Activated T-cell treated with anti-CD3 and anti-CD28 coated beads for 4 hours (primary cell): ENCODE measurements at places on chromosomes 7 and 10.

DNA sequence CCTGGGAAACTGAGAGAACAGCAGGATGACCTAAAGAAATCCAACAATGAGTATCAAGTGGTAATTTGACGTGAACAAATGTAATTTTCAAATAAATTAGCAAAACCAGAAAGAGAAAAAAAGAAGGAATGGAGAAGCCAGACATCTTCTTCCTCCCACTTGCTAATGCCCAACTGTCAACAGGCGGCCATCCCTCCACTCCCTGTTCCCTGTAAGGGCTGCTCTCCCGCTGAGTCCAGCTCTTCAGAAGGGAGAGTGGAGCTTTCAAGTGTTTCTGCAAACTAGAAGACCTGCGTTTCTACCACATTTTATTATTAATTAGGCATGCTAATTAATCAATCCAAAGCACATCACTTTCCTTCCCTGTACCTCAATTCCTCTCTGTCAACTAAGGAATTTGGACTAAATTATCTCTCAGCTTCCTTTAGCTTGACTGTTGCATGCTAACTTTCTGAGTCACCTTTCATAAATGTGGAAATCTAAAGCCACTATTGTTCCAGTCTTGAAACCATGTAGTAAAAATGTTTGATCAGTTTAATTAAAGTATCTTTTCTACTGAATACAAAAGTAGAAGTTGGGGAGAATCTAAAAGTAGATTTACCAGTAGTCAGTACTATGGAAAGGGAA lies 48.4 kb upstream of the CUL1 start:
- no peak for DNase-seq

- no peak for DNase-seq
Observed at GRCh38 chr7:83347945-83348444, 185.3 kb upstream of the PCLO start.

- no peak for DNase-seq
Observed at GRCh38 chr7:159370-160270, 32.8 kb upstream of the FAM20C start.

DNA sequence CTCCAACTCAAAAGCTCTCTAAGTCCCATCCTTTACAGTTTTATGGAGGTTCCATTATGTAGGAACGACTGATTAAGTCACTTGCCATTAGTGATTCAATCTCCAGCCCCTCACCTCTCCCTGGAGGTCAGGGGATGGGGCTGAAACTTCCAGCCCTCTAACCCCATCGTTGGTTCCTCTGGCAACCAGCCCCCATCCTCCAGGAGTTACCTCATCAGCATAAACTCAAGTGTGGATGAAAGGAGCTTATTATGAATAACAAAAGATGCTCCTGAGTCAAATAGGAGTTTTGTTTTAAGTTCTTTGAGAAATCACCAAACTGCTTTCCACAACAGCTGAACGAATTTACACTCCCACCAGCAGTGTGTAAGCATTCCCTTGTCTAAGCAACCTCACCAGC lies 494.3 kb upstream of the AUTS2 start:
- DNase-seq = no peak

GRCh38 chr10:68742397-68742796 lies 21.4 kb downstream of the CCAR1 start:
- DNase-seq = no peak

DNA sequence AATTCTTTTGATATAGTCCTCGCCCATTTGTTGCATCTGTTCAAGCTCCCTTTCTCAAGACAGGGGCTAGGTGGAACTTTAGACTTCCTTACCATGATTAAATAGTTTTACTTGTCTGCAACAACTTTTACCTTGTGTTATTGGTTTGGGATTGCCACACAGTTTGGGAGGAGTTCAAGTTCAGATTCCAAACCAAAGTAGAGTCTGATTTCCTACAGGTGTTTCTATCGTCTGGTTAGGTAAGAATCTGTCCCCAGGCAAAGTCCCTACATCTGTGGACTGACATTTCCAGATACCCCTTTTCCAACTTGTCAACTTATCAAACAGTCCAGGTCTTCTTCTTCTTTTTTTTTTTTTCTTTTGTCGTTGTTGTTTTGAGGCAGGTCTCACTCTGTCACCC lies 93.1 kb downstream of the LRGUK start:
- no peak for DNase-seq

GRCh38 chr7:159145490-159145855 lies 806 bp upstream of the VIPR2 start:
- DNase-seq = no peak

DNA sequence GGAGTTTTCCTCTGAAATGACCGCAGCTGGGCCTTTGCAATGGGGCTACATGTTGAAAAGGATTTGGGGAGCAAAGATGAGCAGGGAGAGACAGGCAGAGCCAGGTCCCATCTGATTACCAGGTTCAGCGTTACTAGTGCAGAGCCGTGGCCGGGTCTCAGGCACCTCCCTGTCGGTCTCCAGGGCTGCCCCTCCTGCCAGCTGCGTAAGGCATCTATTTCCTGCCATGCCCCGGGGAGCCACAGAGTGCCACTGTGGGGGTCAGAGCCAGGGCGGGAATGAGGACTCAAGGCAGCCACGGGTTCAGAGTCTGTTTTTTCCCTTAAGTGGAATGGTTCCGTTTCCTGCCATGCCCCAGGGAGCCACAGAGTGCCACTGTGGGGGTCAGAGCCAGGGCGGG lies 382.6 kb upstream of the SHH start:
- no peak for DNase-seq

- DNase-seq = no peak
Observed at GRCh38 chr7:152865461-152865860, 105.9 kb downstream of the ACTR3B start.

GRCh38 chr7:24438232-24438631 lies 135.0 kb upstream of the PALS2 start:
- no peak for DNase-seq

DNA sequence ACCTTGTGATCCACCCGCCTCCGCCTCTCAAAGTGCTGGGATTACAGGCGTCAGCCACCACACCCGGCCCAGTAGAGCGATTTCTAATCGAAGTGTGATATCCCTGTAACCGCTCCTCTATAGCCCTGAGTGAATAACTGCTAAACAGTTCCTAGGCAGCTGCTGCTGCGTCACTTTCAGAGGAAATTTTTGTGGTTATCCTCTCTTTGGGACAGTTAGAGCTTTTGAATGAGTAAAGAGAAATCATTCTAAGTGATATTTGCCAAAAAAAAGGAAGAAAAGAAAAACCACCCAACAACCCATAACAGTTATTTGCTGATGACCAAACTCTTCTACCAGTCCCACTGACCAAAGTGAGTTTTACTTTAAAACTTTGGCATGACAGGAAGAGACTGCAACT lies 59.9 kb downstream of the MKX start:
- no peak for DNase-seq

- DNase-seq = no peak
Observed at GRCh38 chr7:25158966-25159365, 33.9 kb upstream of the CYCS start.

- DNase-seq = no peak
Observed at GRCh38 chr10:120360571-120360970, 96.5 kb upstream of the PLPP4 start.

- no peak for DNase-seq
Observed at GRCh38 chr7:95396136-95397032, at the start of gene PON3. Gene PON3 (minus strand): TSS chr7:95396375. CDS start chr7:95396350, 25 bp downstream.

DNA sequence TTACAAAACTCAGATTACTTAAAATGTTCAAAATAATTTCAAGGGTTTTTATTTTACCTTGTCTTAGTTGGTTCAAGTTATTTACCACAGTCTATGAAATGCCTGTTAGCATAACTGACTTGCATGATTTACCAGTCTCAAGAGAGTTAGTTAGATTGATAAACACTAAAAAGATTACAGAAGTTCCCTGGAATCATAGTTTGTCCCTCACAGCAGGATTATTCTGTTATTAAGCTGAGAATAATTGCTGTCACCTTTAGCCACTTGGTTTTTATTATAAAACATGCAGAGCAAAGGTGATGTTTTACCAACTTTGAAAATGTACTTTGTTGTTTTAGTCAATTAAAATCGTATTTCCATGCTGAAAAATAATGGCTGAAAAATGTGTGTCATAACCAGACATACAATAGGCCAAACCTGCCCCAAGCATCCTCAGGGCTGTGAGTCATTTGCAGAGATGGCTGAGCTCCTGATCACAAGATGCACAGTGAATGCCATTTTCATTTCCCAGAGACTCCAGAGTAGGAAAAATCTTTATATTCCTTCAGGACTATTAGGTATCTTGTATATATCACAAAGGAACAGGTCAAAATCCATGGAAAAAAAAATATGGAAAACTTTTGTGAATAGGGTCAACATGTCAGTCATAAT lies 87.8 kb upstream of the DKK1 start:
- no peak for DNase-seq

DNA sequence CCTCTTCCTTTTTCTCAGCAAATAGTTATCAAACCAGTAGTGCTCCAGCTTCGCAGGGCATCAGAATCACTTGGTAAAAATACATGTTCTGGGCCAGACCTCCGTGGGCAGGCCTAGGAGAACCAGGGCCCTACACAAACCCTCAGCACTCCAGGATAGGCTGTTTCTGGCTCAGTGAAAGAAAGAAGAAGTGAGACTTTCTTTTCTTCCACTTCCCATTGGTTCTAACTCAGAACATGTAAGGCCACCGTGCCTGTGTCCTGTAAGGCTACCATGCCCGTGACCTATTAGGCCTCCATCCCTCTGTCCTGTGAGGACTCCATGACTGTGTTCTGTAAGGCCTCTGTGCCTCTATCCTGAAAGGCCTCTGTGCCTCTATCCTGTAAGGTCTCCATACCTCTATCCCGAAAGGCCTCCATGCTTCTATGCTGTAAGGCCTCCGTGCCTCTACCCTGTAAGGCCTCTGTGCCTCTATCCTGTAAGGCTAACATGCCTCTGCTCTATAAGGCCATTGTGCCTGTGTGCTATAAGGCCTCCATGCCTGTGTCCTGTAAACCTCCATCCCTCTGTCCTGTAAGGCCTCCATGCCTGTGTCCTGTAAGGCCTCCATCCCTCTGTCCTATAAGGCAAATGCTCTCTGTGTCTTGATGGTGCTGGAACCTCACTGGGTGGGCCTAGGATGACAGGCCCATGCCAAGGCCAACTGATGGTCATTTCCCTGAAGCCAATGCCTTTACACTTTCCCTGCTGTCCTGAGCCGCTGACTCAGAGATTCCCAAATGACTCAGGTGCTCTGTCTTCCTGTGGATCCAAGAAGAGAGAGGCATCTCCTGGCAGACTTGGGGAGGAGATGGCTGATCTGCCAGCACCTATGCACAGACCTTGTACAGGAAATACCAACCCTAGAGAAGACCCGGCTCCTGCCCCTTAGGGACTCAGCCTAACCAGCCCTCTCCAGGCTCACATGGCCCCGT lies 96.6 kb upstream of the CACUL1 start:
- no peak for DNase-seq

DNA sequence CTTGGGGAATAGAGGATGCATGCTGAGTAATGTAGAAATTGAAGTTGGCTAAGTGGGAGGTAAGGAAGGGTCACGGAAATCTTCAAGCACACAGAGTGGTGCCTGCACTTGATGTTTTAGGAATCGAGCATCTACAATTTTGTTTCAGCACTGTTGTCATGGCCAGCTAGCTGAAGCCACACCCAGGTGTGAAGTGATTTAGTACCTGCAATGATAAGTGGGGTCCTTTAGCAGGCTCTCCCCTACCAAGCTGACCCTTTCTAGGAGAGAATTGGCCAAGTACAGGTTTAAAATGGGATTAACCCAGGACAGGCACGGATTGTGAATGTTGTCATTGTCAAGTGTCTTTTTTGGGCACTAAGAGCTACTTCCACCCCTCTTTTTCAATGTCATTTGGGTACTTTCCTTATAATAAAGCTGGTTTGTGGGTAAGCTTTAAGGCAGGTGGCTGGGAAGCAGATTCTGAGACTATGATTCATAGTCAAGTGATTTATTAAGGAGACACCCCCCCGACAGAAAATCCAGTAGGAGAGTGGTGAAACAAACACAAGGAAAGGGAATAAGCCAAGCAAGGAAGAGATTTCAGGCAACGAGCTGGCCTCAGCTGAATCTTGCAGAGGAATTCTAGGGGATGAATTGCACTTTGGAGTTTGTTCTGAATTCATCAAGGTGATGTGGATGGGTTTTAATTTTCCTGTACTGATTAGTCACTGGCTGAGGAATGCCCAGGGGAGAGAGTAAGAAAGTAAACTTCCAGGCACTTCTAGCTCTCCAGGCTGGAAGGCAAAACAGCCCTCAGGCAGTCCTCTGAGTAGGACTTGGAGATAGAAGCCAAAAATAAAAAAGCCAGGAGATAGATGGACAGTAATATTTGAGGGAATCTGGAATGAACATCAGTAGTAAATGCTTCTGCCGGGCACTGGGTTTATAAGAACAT lies 1128.4 kb downstream of the SORCS3 start:
- no peak for DNase-seq

DNA sequence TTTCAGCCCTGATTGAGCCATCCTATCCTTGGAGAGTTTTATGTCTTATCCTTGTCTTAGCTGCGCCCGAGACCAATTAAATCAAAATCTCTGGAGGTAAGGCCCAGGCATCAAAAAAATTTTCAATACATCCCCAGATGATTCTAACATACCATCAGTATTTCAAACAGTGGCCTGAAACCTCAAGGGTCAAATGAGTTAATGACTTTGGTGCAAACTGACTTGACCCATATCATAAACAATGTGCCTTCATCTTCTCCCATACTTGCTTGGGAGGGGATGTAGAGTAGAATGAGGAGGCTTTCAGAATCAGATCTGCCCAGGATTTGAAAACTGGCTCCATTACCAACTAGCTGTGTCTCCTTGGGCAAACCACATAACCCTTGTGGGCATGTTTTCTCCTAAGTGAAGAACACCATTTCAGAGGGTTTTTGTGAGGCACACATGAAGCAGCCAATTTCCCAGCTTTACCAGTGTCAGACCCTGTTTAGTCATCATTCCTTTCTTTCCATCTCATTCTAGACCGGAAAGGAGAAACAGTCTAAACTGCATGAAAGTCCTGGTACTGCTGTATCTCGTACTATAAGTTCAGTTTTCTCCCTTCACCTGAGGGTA lies 35.7 kb upstream of the ATXN7L1 start:
- DNase-seq = no peak

- no peak for DNase-seq
Observed at GRCh38 chr7:140674899-140675701, 2.4 kb downstream of the ADCK2 start.

DNA sequence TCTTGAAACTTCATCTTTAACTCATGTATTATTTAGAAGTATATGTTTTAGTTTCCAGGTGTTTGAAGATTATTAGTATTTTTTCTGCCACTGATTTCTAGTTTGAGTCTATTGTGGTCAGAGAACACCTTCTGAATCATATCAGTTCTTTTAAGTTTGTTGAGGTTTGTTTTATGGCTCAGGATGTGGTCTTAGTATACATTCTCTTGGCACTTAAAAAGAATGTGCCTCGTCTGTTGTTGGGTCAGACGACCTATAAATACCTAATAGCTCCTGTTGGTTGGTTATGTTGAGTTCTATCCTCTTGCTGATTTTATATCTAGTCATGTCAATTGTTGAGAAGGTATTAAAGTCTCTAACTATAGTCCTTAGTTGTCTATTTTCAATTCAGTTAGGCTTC lies 15.9 kb downstream of the TDRD1 start:
- no peak for DNase-seq

GRCh38 chr10:119208553-119208940 lies 1.2 kb downstream of the GRK5 start:
- no peak for DNase-seq

- no peak for DNase-seq
Observed at GRCh38 chr7:22252936-22253536, 103.9 kb downstream of the RAPGEF5 start.
